Esophagus muscularis mucosa (tissue), 4 donors: ENCODE measurements at places on chromosomes 5 and 9. TPM values are rescaled to one million over a fixed set of nuclear protein-coding genes. Genes with fewer than 3 reads are reported as not detected.

GRCh38 chr5:148809781-148810524, 16.5 kb upstream of the ADRB2 start:
- no peak overlapping the region for H3K4me3 ChIP-seq
- H3K27me3 ChIP-seq: no peaks in the 10 kb centered on the region
- no peaks in the 10 kb centered on the region for H3K36me3 ChIP-seq

GRCh38 chr5:100846772-100847171, 56.3 kb downstream of the ST8SIA4 start:
- peak overlapping the region; percentile 9 for H3K27ac ChIP-seq
- no peaks in the 10 kb centered on the region for H3K27me3 ChIP-seq
- H3K4me1 ChIP-seq: no peaks in the 10 kb centered on the region
- no peak for DNase-seq

GRCh38 chr5:54066433-54066832, 243.9 kb downstream of the ARL15 start:
- no peak overlapping the region for H3K4me3 ChIP-seq
- H3K27ac ChIP-seq: no peak overlapping the region
- H3K4me1 ChIP-seq: no peaks in the 10 kb centered on the region
- DNase-seq: no peak
- H3K36me3 ChIP-seq: no peaks in the 10 kb centered on the region

GRCh38 chr9:6006749-6007057, 8.7 kb downstream of the RANBP6 start:
- no peaks in the 10 kb centered on the region for H3K36me3 ChIP-seq
- H3K4me1 ChIP-seq: peaks cover 68% of the 10 kb centered on the region
- peak overlapping the region; percentile 98 for H3K4me3 ChIP-seq
- DNase-seq: no peak
- peak overlapping the region; percentile 99 for H3K27ac ChIP-seq

DNA sequence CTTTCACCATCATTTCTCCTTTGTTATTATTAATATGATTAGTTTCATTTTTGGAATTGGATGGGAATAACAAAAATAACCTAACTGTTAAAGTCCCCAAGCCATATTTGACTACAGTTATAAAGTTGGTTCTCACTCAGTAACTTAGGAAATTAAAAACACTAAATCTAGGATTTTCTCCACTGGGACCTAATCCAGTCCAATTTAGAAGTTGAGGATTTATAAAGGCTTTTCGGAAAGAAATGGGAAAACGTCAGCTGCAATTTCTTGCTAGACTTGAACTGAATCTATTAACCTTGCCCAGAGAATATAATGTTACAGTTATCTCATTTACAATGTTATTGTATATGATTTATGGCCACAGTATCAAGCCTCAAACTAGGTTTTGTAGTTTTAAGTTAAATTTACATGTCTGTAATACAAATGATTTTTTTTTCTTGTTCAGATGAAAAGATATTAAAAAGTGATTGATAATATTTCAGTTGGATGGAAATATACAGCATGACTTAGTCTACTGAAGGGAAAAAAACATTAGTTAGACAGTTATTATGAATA, 524.3 kb upstream of the GRAMD2B start:
- no peaks in the 10 kb centered on the region for H3K27me3 ChIP-seq
- no peaks in the 10 kb centered on the region for H3K4me1 ChIP-seq
- H3K4me3 ChIP-seq: no peak overlapping the region
- no peak for DNase-seq
- no peaks in the 10 kb centered on the region for H3K36me3 ChIP-seq
- H3K27ac ChIP-seq: no peak overlapping the region

GRCh38 chr5:159737263-159737662, 179.0 kb upstream of the ADRA1B start:
- H3K4me3 ChIP-seq: no peak overlapping the region
- no peaks in the 10 kb centered on the region for H3K4me1 ChIP-seq
- H3K27me3 ChIP-seq: no peaks in the 10 kb centered on the region
- peak; percentile 90 for DNase-seq
- no peak overlapping the region for H3K27ac ChIP-seq

GRCh38 chr5:71658916-71659662, 60.0 kb upstream of the CARTPT start:
- H3K36me3 ChIP-seq: peaks cover 16% of the 10 kb centered on the region
- no peaks in the 10 kb centered on the region for H3K27me3 ChIP-seq
- DNase-seq: no peak
- H3K4me3 ChIP-seq: no peak overlapping the region
- H3K27ac ChIP-seq: no peak overlapping the region

GKAP1 gene
- total RNA-seq: 12.3 TPM

DNA sequence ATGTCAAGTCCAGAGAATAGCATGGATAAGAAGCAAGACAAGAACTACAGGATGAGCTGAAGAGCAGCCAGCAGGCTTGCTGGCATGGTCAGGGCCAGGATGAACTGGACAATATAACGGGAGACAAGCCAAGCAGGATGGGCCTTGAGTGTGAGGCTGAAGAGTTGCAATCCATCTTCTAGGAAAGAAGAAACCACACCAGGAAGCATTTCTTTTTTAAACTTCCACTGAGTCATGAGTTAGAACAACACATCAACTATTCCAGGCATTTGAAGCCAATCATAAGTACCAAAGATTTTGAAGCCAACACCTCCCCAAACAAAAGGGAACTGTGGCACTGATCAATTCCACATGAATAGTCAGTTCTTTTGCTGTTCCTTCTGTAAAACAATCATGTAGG, 27.3 kb downstream of the SLC31A2 start:
- no peaks in the 10 kb centered on the region for H3K27me3 ChIP-seq
- no peak overlapping the region for H3K4me3 ChIP-seq
- H3K4me1 ChIP-seq: no peaks in the 10 kb centered on the region
- H3K36me3 ChIP-seq: peaks cover 81% of the 10 kb centered on the region
- H3K27ac ChIP-seq: no peak overlapping the region

GRCh38 chr5:7814816-7815215, 36.1 kb downstream of the CFAP90 start:
- H3K36me3 ChIP-seq: no peaks in the 10 kb centered on the region
- no peak overlapping the region for H3K27ac ChIP-seq
- DNase-seq: no peak
- no peak overlapping the region for H3K4me3 ChIP-seq
- no peaks in the 10 kb centered on the region for H3K4me1 ChIP-seq

DNA sequence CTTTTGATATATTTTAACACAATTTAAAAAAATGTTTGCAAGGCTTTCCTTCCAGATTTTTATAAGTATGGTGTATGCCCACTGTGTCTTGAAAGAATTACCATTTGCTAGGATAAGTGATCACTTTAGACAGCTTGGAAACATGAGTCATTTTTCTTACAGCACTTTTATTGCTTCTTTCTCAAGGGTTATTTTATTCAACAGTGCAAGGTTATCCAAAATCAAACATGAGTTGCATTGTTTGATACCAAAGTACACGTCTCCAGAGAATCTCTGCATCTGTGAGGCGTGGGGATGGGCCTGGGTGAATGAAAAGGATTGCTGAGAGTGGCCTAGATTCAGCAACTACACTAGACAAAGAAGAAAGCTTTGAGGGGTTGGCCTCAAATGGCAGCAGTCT, 329.6 kb downstream of the ADAMTS6 start:
- H3K4me3 ChIP-seq: no peak overlapping the region
- H3K36me3 ChIP-seq: no peaks in the 10 kb centered on the region
- no peaks in the 10 kb centered on the region for H3K4me1 ChIP-seq
- no peak for DNase-seq
- no peaks in the 10 kb centered on the region for H3K27me3 ChIP-seq
- H3K27ac ChIP-seq: no peak overlapping the region

SMIM15 gene
- total RNA-seq: 17.0 TPM

DNA sequence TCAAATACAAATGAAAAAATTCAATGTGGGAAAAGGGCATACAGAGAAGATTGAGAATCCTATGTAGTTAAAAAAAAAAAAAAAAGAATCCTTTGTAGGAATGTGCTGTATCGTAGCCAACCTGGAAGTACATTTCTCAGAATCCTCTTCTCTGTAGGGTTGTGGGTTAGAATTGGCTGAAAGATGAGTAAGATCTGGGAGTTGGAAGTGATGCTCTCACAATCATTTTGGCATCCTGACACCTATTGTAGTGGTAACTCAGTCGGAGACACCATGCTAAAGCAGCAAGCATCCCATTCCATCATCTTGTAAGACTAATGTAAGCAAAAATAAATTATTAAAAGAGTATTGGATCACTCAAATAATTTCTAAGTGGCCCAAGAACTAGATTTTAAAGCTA, 30.6 kb downstream of the MRPL22 start:
- H3K4me1 ChIP-seq: no peaks in the 10 kb centered on the region
- no peak for DNase-seq
- no peaks in the 10 kb centered on the region for H3K36me3 ChIP-seq
- no peak overlapping the region for H3K27ac ChIP-seq

GRCh38 chr9:137316012-137316981, 14.2 kb upstream of the NRARP start:
- DNase-seq: no peak
- H3K27ac ChIP-seq: no peak overlapping the region
- peak overlapping the region; percentile 41 for H3K4me3 ChIP-seq
- peaks cover 51% of the 10 kb centered on the region for H3K4me1 ChIP-seq
- peaks cover 20% of the 10 kb centered on the region for H3K27me3 ChIP-seq

GRCh38 chr5:30607301-30607894, 586.1 kb upstream of the CDH6 start:
- H3K4me3 ChIP-seq: no peak overlapping the region
- no peak overlapping the region for H3K27ac ChIP-seq
- no peaks in the 10 kb centered on the region for H3K36me3 ChIP-seq
- no peaks in the 10 kb centered on the region for H3K27me3 ChIP-seq
- H3K4me1 ChIP-seq: no peaks in the 10 kb centered on the region
- DNase-seq: no peak

GTF2H2C gene
- 17.0 TPM for total RNA-seq

OMD gene
- total RNA-seq: 22.8 TPM

DNA sequence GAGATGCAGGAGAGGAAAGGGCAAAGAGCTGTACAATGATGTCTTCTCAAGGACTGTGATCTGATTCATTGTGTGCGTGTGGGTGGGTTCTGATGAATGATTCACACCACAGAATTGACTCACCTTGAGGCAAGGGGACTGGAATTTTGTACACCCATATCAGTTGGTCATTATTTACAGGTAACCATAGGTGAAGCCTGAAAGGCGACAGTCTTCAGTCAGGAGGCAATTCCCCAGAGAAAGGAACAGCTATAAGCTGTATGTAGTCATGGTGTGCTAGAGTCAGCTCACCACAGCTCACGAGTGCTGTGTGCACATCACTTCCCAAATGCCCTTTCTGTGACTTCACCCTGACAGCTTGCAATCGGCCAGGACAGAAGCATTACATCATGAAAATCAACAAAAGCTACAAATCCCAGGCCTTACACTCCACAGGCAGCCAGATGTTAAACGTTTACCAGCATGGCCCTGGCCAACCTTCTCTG, 87.6 kb upstream of the RPS23 start:
- no peaks in the 10 kb centered on the region for H3K36me3 ChIP-seq
- no peak overlapping the region for H3K27ac ChIP-seq
- H3K27me3 ChIP-seq: no peaks in the 10 kb centered on the region
- H3K4me3 ChIP-seq: no peak overlapping the region
- H3K4me1 ChIP-seq: no peaks in the 10 kb centered on the region

DNA sequence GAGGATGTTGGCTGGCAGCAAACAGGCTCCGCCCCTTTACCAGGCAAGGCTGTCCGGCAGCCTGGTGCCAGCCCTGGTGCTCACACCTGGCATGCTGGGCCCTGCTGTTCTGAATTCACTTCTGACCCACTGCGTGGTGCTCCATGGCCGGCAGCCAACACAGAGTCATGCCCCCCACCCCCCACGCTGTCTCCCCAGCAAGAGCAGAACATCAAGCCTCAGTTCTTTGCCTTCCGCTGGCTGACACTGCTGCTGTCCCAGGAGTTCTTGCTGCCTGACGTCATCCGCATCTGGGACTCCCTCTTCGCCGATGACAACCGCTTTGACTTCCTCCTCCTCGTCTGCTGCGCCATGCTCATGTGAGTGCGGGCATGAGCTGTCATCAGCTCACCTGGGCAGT, 12.6 kb upstream of the ENDOG start:
- no peak overlapping the region for H3K4me3 ChIP-seq
- no peaks in the 10 kb centered on the region for H3K4me1 ChIP-seq
- DNase-seq: no peak
- no peaks in the 10 kb centered on the region for H3K27me3 ChIP-seq
- H3K27ac ChIP-seq: no peak overlapping the region
- H3K36me3 ChIP-seq: peaks cover 87% of the 10 kb centered on the region

ARHGEF37 gene
- total RNA-seq: 20.7 TPM

DNA sequence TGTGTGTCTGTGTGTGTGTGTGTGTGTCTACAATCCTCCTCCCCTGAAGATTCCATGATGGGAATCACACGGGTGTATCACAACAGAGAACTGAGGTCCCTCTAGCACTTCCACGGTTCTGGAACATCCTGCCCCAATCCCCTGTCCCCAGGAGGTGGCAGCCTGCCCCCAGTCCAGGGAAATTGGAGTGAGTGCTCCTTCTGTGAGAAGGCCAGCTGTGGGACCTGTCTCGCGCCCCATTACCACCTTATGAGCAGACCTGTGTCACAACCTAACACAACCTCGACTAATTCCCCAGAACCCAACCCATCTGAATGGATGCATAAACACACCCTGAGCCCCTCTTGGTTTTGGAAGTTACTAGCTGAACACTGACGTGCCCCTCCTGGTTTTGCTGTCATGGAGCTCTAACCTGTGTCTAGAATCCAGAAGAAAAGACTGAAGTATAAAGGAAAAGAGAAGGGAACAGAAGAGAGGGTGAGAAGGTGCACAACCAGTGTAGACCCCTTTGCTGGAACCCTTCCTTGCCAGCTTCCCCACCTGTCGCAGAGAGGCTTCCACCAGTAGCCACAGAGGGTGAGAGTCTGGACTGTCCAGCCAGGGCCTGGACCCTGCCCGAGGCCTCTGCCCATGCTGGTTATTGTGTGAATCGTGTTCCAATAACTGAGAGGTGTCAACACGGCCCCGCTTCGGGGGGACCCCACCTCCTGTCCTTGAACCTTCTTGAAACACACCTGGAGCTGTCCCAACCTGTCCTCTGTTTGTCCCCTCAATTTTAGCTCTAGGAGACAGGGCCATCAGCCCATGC, 3.4 kb downstream of the BTNL9 start:
- peak; percentile 77 for DNase-seq
- H3K27ac ChIP-seq: peak overlapping the region; percentile 41
- peaks cover 7% of the 10 kb centered on the region for H3K27me3 ChIP-seq
- H3K36me3 ChIP-seq: no peaks in the 10 kb centered on the region
- H3K4me3 ChIP-seq: no peak overlapping the region

DNA sequence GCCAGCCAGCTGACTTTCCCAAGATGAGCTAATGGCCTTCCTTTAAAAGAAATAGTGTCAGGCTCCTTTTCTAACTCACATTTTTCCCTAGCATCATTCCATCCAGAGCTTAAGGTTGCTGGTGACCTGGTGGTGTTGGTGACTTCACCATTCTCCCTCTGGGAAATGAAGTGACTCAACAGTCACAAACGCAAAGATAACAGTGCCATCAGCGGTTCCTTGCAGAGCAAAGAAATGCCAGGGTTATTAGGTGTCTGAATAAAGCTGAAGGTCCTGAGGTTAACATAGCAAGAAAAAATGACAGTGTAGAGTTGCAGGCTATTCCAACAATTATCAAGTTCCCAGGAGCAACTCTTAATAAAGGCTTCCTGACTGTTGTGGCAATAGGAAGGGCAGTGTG, 111.8 kb upstream of the SLC44A1 start:
- no peaks in the 10 kb centered on the region for H3K36me3 ChIP-seq
- H3K27me3 ChIP-seq: no peaks in the 10 kb centered on the region
- no peak overlapping the region for H3K27ac ChIP-seq
- H3K4me3 ChIP-seq: no peak overlapping the region
- H3K4me1 ChIP-seq: no peaks in the 10 kb centered on the region
